Thoracic aorta (tissue), 2 donors: ENCODE measurements at places on chromosomes 1 and 21. TPM values are rescaled to one million over a fixed set of nuclear protein-coding genes. Genes with fewer than 3 reads are reported as not detected.

DNA sequence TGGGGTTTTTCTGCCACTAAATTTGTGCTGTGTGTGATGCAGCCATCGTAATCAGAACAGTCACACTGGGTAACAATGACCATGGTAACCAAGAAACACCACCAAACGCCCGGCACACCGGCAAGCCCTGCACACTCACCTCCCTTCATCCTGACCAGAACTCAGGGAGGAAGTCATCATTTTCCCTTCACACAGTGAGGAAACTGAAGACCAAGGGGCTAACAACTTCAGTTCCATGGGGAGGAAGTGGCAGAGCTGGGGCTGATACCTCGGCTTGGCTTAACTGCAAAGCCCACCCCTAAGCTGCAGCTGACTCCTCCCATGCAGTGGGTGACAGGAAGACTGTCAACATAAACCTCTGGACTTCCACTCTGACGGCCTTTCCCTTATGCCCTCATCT lies 69.3 kb upstream of the BCAR3 start:
- H3K27ac ChIP-seq = no peak overlapping the region
- H3K36me3 ChIP-seq = no peaks in the 10 kb centered on the region
- DNase-seq = no peak
- H3K4me1 ChIP-seq = peaks cover 32% of the 10 kb centered on the region
- H3K27me3 ChIP-seq = no peaks in the 10 kb centered on the region

DNA sequence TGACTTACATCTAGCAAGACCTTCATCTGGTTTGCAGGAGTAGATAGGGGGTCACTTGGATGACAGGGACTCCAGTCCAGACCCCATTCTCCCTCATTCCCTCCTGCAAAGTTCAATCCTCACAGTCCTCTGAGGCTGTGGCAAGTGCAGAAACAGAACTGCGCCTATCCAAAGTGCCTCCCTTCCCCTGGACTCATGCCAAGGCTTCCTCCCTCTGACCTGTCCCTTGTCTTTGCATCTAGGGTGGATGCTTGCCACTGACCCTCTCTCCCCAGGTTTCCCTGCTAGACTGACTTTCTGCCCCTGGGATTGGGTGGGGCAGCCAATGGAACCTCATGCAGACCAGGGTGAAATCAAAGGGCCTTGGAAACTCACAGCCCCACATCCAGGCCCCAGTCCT lies 18.7 kb downstream of the PRAMEF1 start:
- H3K4me3 ChIP-seq = no peak overlapping the region
- H3K36me3 ChIP-seq = no peaks in the 10 kb centered on the region
- H3K27me3 ChIP-seq = no peaks in the 10 kb centered on the region
- H3K27ac ChIP-seq = no peak overlapping the region

DNA sequence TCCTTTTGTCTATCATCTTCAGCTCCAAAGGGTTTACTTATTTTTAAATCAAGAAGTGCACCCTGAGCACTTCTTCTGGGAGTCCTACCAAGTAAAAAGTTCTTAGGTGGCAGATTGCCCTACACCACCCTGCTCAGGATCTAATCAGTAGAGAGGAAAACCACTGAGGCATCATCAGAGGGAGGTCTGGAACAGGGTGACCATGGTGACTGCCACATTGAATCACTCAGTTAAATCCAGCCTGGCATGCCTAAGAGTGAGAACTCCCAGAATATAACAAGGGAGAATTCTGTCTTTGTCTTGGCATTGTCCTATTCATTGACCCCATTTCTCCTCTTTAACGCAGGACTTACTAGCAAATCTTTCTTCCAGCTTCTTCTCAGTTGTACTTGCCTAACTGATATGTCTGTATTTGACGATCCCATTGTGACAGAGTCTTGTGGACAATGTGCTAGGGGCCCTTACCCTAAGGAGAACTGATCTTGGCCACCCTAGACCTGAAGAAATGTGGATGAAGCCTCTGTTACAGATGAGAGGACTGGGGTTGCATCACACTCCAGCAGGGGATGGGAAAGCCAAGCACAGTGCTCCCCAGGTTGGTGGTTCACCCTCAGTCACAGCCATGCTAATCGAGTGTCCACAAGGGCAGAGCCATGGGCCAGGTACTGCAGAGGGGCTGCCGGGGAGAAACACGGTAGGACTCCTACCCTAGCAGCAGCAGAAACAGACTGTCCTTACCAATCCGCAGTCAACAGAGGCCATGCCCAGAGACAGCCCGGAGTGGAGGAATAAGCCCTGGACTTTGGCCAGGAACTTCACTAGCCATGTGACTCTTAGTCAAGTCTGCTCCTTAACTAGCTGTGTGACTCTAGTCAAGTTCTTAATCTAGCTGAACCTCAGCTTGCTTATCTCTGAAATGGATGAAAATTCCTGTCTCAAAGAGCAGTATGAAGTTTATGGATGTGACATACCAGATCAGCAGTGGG lies 15.4 kb downstream of the PKP1 start:
- no peaks in the 10 kb centered on the region for H3K4me1 ChIP-seq
- H3K36me3 ChIP-seq = no peaks in the 10 kb centered on the region
- DNase-seq = no peak
- H3K4me3 ChIP-seq = no peak overlapping the region
- H3K27me3 ChIP-seq = no peaks in the 10 kb centered on the region
- H3K27ac ChIP-seq = no peak overlapping the region

DNA sequence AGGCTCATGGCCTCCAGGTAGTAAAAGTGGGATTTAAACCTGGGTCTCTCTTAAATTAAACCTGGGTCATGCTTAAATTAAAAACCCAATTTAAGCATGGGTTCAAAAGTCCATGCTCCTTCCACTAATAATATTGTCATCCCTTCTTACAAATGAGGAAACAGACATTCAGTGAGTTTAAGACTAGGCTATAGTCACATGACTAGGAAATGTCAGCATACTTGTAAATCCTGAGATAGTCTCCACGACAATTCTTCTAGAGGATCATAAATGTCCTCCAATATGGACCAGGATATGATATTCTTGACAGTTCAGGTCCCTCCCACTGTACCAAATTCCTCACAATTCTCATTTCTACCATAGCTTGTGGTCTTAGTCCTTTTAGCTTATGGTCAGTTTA lies 10.5 kb upstream of the IGFN1 start:
- no peak for DNase-seq
- H3K4me3 ChIP-seq = no peak overlapping the region
- H3K27me3 ChIP-seq = no peaks in the 10 kb centered on the region
- no peaks in the 10 kb centered on the region for H3K36me3 ChIP-seq

DNA sequence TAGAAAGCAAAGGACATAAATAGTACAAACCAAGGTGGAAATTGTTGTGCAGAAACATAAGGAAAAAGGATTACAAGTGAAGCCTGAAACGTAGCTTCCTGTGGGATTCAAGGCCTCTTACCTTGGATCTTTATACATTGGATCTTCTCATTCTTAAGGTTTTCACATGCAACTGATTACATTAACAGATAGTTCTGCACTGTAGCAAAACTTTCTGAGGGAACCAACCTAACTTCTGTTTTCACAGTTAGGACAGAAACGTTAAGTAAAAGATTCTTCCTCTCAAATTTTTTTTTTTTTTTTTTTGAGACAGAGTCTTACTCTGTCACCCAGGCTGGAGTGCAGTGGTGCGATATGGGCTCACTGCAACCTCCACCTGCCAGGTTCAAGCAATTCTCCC lies 7.8 kb upstream of the TM2D1 start:
- H3K36me3 ChIP-seq = no peaks in the 10 kb centered on the region
- no peak overlapping the region for H3K27ac ChIP-seq
- H3K4me1 ChIP-seq = no peaks in the 10 kb centered on the region

- no peaks in the 10 kb centered on the region for H3K36me3 ChIP-seq
- no peak for DNase-seq
- H3K27me3 ChIP-seq = no peaks in the 10 kb centered on the region
- no peak overlapping the region for H3K27ac ChIP-seq
- no peak overlapping the region for H3K4me3 ChIP-seq
- H3K4me1 ChIP-seq = peaks cover 16% of the 10 kb centered on the region
Measured at GRCh38 chr1:205587581-205587980, 44.2 kb downstream of the ELK4 start.

- H3K27ac ChIP-seq = no peak overlapping the region
- peaks cover 28% of the 10 kb centered on the region for H3K4me1 ChIP-seq
- H3K36me3 ChIP-seq = no peaks in the 10 kb centered on the region
- H3K27me3 ChIP-seq = no peaks in the 10 kb centered on the region
- no peak overlapping the region for H3K4me3 ChIP-seq
Measured at GRCh38 chr1:3560981-3561380, 50.3 kb downstream of the MEGF6 start.

The DNASE2B gene
- not detected for total RNA-seq

The HMGB4 gene
- not detected for total RNA-seq

The NES gene
- total RNA-seq = 30.9 TPM

DNA sequence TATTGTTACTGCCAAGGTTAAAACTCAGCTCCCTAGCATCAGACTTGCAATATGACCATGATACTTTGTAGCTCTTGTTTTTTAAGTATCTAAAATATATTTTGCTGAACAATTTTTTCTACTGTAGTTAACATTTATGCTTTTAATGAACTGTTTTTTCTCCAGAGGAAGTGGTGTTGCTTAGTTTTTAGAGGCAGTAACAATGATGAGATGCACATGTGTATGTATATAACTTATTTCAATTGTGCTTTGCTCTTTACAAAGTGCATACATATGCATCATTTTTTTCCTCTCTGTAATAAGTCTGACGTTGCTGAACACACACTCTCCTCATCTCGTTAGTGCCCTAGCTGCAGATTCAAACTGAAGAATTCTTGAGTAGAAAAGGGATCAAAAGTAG lies 418.8 kb downstream of the ZP4 start:
- H3K36me3 ChIP-seq = peaks cover 15% of the 10 kb centered on the region
- no peak for DNase-seq
- H3K4me1 ChIP-seq = no peaks in the 10 kb centered on the region

The SV2A gene
- total RNA-seq = 22.7 TPM

- peaks cover 22% of the 10 kb centered on the region for H3K36me3 ChIP-seq
- H3K4me3 ChIP-seq = peak overlapping the region; percentile 3
- peak overlapping the region; percentile 90 for H3K27ac ChIP-seq
- peaks cover 68% of the 10 kb centered on the region for H3K4me1 ChIP-seq
Measured at GRCh38 chr1:204464187-204464631, 30.4 kb downstream of the PIK3C2B start.

GRCh38 chr21:45525910-45526306 lies 16.3 kb downstream of the SLC19A1 start:
- H3K4me1 ChIP-seq = no peaks in the 10 kb centered on the region
- DNase-seq = no peak
- H3K36me3 ChIP-seq = no peaks in the 10 kb centered on the region
- H3K27me3 ChIP-seq = no peaks in the 10 kb centered on the region

The RPTN gene
- total RNA-seq = not detected

- no peaks in the 10 kb centered on the region for H3K4me1 ChIP-seq
- no peaks in the 10 kb centered on the region for H3K36me3 ChIP-seq
- H3K27ac ChIP-seq = no peak overlapping the region
- no peak overlapping the region for H3K4me3 ChIP-seq
- H3K27me3 ChIP-seq = no peaks in the 10 kb centered on the region
- no peak for DNase-seq
Measured at GRCh38 chr21:42300956-42301355, 14.3 kb downstream of the TFF3 start.

DNA sequence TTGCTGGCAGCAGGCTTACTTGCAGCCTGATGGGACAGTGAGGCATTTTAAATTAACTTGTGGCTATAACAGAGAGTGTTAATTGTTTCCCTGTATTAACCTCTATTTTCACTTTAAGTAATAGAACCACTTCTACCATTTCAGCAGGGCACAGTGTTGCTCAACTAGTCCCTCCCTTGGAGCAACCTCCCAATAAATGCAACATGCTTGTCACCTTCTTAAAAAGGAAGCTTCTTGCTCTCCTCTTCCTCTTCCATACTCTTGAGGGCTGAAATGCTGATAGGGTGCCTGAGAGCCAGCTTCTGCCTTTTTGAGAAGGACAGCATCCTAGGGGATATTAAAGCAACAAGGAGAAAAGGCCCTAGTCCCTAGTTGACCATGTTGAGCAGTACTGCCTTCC lies 52.1 kb downstream of the C4BPA start:
- DNase-seq = no peak
- H3K4me1 ChIP-seq = no peaks in the 10 kb centered on the region
- H3K4me3 ChIP-seq = no peak overlapping the region
- no peak overlapping the region for H3K27ac ChIP-seq
- no peaks in the 10 kb centered on the region for H3K27me3 ChIP-seq
